ENCODE measurements at places on chromosomes 2 and 18.

DNA sequence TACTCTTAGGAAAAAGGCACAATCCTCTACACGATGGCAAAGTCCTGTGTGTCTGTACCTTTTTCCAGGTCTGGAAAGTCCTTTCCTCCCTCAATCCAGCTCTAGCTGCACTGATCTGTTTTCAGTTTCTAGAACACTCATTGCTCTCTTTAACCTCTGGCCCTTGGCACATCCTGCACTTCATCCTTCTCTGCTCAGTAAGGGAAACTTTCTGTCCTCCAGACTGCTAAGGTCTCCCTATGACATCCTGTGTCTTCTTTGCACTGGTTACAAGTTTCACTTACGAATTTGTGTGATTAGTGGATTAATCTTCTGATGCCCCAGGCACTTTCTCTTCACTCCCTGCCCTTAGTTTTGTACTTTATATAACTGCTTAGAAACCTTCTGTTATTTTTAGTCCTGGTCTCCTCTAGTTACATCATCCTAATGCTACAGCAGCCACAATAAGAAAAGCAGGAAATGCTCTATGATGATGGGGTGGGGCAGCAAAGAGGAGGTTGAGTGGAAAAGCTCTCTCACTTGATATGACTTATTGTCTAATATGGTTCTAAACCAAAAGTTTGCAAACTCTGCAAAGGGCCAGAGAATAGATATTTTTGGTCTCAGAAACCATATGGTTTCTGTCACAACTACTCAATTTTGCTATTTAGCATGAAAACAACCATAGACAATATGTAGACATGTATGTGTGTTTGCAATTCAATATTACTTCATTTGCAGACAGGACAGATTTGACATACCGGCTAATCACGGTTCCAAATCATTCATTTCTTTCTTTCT is 568.2 kb downstream of the THSD7B start:
- no peak for DNase-seq

DNA sequence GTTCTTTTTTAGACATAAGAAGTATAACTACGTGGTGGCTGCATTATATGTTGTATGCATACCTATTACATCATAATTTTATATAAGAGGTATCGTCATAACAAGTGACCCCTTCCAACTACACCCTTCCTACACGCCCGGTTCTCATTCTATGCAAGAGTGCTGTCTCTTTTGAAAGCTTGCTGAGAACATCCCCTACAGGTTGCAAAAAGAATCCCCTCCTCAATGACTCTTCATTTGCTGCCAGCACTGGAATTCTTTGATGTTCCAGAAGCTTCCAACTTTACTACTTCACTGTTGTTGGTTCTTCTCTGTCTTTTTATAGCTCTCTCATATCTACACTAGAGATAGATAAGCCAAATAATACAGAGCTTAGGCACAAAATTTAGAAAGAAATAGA is 66.4 kb downstream of the CDH7 start:
- DNase-seq: no peak

DNA sequence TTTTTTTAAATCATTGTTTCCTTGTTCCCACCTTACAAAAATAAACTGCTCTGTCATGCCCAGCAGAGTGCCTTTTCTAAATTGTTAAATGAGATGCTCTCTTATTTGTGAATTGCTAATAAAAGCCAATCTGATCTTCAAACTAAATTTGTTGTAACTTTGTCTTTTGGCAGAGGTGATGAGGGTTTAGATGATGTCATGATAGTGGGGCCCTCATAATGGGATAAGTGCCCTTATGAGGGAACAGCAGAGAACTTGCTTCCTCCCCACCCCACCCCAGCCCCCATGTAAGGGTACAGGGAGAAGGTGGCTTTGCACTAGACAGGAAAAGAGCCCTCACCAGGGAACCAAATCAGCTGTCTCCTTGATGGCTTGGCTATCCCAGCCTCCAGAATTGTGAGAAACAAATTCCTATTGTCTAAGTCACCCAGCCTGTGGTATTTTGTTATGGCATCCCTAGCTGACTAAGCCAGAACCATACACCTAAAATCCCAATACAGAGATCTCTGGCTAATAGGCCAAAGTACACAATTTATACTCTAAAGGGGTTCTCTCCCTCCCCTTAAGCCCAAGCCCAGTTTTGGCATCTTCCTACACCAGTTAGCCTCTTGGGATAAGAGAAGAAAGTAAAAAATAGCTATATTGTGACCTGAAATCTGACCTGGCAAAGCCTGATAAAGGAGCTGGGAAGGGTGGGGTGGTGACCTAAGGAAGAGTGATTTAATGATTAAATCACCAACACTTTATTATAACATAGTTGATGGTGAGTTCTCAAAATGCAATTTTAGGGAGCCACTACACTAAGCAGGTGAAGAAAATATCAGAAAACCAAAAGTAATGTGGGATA is 40.3 kb upstream of the HNRNPA3 start:
- no peak for DNase-seq

DNA sequence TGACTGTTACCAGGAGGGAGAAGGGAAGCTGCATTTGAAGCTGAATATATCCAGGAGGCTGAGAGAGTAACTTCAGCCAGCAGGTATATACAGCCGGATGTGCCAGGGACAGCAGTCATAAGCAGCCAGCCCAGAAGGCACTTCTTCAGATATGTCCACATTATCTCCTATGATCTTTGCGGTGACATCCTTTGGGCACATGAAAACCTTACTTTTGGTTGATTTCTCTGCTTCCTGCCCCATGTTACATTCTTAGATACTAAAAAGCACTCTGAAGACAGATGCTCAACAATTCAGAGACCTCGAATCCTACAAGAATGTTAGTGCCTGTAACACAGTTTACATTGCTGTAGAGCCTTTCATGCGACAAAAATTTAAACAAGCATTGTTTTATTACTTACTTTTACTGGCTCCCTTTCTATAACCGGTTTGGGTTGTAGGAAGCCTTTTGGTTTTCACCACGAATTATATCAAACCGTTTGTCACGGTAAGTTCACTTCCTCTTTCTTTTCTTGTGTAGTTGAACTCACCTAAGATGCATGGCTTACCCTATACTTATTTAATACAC is 50.3 kb upstream of the TLK1 start:
- no peak for DNase-seq

DNA sequence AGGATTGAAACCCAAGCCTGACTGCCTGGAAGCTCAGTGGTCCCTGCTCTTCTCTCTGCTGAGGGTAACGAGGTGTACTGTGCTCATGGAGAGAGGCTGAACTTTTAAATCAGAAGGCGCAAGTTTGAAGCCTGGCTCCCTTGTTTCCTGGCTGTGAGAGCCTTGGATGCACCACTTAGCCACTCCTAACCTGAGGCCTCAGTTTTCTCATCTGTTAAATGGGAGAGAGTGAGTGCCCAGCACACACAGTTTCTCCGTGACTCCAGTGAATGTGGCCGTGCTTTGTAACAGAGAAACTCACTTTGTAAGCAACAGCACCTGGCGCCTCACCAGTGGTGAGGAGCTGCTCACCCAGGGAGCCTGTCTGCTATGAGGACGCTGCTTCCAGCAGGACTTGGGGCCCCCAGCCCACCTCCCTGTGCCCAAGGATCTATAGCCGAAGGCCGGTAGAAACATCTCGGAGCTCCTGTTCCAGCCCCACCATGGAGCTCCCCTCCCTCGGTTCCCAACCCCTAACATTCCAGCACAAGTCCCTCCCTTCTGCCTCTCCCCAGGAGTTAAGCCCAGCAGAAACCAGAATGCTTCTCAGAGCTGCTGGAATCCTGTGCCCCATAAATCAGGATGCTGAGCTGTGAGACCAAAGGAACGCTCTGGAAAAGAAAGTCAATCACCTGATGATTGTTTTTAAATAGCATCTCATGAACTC is 20.3 kb upstream of the KCNK3 start:
- no peak for DNase-seq

GRCh38 chr2:127255146-127255545 is 35.0 kb upstream of the CYP27C1 start:
- DNase-seq: no peak

GRCh38 chr2:212882626-212883025 is 268.8 kb downstream of the IKZF2 start:
- no peak for DNase-seq

GRCh38 chr2:127637725-127638252 is 8.2 kb upstream of the GPR17 start:
- DNase-seq: no peak

DNA sequence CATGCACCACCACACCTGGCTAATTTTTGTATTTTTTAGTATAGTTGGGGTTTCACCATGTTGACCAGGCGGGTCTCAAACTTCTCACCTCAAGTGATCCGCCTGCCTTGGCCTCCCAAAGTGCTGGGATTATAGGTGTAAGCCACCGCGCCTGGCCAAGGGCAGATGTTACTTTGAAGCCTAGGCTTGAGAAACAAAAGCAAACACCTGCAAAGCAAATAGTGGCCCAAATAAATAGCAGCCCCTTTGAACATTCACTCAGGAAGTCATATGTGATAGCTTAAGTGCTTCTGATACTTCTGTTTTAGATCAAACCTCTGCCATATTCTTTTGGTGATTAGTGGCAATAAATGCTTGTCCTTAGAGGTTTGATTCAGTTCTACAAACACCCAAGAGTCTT is 404.5 kb upstream of the SMIM21 start:
- DNase-seq: no peak

- DNase-seq: no peak
Observed at GRCh38 chr2:67156796-67157195, 240.3 kb upstream of the ETAA1 start.

DNA sequence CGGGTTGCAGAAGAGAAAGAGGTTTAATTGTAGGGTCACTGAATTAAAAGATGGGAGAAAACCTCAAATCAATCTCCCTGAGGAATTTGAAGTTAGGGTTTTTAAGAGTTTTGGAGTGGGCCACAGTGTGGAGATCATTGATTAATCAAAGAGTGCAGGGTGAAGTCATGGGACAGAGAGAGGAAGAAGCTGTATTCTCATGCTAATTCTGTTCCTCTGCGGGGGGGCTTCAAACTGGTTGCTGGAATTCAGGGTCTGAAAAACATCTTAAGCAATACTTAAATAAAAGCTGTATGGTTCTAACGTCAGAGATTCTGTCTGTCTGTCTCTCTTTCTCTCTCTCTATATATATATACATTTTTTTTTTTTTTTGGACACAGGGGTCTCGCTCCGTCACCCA is 169.8 kb upstream of the SPATS2L start:
- DNase-seq: no peak

GRCh38 chr2:54617409-54617808 is 106.1 kb upstream of the EML6 start:
- no peak for DNase-seq

DNA sequence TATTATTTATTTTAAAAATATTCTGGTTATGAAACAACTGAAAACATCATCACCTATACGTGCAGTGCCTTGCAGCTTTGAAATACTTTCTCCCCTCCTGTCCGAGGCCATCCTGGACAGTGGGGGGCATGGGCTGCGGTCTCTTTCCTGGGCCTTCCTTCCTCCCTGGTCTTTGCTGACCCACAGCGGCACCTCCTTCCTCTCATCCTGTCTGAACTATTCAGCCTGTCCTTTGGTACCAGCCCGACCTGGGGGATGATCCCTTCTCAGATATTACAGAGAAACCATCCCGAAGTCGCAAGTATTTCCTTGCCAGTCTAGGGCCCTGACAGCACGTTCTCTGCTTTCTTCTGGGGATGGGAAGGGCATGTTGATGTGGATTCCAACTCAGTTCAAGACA is 736.6 kb upstream of the HS6ST1 start:
- DNase-seq: no peak

DNA sequence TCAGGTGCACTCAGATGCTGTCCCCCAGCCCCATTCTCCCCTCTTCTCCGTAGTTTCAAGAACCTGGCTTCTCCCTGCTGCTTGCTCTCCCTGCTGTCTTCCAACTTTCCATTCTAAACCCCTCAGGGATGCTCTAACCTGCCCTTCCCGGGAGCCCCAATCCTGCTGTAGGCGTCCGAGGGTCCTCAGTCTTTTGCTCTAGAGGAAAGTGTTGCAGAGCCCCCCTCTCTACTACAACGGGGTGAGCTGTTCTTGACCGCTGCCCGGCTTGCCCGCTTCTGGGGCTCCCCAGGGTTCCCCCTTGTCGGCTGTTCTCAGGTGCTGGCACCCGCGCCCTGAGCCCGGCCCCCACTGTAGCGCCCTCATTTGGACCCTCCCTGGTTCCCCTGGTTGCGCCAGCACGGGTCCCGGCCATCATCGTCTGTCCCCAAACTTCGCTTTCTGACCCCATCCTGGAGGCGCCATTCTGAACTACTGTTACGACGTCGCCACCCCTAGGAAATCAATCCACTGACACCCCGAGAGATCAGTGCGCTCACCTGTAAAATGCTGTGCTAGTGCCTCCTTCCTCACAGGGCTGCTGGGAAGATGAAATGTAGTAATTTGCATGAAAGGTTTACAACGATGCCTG is 31.9 kb upstream of the REG3G start:
- DNase-seq: no peak

DNA sequence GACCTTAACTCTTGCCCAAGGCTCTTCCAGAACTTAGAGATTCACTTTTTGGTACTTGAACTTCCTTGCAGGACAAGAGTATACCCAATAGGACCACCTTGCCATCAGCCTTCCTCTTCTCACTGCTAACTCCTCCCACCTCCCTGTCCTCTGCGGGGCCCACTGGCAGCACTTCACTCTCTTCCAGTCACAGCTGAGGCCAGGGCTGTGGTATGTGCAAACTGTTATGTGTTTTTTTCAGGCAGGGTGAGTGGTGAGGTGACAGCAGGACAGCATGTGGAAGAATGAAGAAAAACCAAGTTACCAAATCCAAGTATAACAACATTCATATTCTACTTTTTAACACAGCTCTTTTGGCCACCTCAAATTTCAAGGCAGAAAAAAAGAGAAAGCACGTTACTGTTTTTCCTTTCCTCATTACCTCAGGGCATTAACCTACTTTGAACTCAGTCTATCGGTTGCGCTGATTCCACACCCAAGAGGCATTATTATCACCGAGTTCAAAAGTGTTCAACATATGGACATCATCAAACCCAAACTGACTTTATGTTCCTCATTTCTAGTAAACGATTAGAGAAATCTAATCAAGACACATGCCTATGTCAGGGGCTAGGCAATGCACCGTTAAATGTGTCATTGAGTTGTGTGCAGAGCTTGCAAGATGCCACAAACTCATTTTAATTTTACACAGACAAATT is 605.2 kb upstream of the SYT4 start:
- no peak for DNase-seq

GRCh38 chr2:17355608-17356329 is 162.5 kb downstream of the RAD51AP2 start:
- DNase-seq: no peak

- DNase-seq: no peak
Observed at GRCh38 chr2:177467646-177468045, 75.1 kb downstream of the AGPS start.

DNA sequence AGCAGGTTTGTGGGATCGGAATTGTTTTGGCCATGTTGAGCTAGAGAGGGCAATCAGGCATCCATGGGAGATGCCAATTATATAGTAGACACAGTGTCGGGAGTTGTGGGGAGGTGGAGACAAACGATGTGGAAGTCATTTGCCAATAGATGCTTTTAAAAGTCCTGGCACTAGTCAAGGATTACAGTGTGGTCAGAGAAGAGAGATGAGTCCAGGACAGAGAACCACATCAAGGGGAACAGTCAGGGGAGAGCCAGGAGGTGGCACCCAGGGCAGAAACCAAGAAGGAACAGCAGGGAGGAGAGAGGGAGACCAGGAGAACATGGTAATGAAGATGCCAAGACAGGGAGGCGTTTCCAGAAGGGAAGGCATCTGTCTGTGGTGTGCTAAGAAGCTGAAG is 81.2 kb downstream of the ARL4C start:
- no peak for DNase-seq

GRCh38 chr2:240932001-240932723 is 26.0 kb downstream of the CROCC2 start:
- DNase-seq: no peak

- no peak for DNase-seq
Observed at GRCh38 chr2:40760071-40760666, 308.3 kb upstream of the SLC8A1 start.

- no peak for DNase-seq
Observed at GRCh38 chr2:174054926-174055325, 89.8 kb upstream of the SP3 start.

All from anterior cingulate cortex (tissue), 58 donors.